T-helper 1 cell (primary cell): ENCODE measurements at places on chromosomes 11 and 22.

- DNase-seq: no peak
Measured at GRCh38 chr11:64885367-64886286, 7.2 kb upstream of the EHD1 start.

GRCh38 chr11:119928047-119928446, 199.0 kb upstream of the NECTIN1 start:
- no peak for DNase-seq

GRCh38 chr11:77479746-77480352, 6.0 kb upstream of the PAK1 start:
- no peak for DNase-seq

- DNase-seq: no peak
Measured at GRCh38 chr11:76636826-76637460, 33.6 kb downstream of the LRRC32 start.

DNA sequence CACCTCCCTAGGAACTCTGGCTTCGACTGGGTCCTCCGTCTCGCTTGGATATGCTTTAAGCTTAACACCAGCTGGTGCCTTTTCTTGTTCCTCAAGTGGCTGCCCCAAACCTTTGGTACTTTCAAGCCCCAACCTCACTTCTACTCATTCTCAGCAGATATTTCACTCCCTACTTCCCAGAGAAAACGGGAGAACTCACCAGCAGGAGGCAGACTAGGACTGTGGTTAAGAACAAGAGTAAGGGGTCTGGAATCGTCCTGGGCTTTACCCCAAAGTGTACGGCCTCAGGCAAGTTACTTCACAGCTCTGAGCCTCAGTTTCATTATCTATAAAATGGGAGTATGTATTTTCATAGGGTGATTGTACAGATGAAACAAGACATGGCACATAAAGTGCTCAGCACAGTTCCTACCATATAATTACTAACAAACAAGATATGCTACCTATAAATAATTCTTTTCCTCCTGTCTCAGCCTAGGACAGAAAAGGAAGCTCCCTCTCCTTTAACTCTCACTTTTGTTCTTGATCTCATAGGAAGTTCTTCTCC, 37.8 kb downstream of the PAMR1 start:
- no peak for DNase-seq

DNA sequence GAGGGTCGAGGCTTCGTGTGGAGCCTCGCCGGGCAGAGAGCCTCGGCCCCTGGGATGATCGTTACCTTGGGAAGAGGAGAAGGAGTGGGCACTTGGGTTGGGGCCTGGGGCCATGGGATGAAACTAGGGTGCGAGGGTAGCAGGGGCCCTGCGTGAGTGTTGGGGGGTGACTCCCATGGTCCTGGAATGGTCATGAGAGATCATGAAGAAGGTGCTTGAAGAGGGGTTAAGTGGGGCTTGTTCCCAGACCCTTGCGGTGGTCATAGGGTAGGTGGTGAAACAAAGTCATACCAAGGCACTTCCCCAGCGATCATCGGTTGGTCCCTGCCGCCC, 284 bp downstream of the CCS start:
- DNase-seq: no peak
